ENCODE measurements at places on chromosomes 4 and X. TPM values are rescaled to one million over a fixed set of nuclear protein-coding genes. Genes with fewer than 3 reads are reported as not detected.

The GAGE13 gene
- not detected for total RNA-seq

The NOX1 gene
- not detected for total RNA-seq

The DCAF8L2 gene
- total RNA-seq = not detected

The DUSP9 gene
- total RNA-seq = 0.21 TPM

The NEUROG2 gene
- 0.09 TPM for total RNA-seq

GRCh38 chr4:182695842-182696241 is 221.3 kb downstream of the DCTD start:
- no peak overlapping the region for H3K4me3 ChIP-seq
- H3K27me3 ChIP-seq = no peaks in the 10 kb centered on the region
- no peak overlapping the region for H3K27ac ChIP-seq
- no peaks in the 10 kb centered on the region for H3K36me3 ChIP-seq

DNA sequence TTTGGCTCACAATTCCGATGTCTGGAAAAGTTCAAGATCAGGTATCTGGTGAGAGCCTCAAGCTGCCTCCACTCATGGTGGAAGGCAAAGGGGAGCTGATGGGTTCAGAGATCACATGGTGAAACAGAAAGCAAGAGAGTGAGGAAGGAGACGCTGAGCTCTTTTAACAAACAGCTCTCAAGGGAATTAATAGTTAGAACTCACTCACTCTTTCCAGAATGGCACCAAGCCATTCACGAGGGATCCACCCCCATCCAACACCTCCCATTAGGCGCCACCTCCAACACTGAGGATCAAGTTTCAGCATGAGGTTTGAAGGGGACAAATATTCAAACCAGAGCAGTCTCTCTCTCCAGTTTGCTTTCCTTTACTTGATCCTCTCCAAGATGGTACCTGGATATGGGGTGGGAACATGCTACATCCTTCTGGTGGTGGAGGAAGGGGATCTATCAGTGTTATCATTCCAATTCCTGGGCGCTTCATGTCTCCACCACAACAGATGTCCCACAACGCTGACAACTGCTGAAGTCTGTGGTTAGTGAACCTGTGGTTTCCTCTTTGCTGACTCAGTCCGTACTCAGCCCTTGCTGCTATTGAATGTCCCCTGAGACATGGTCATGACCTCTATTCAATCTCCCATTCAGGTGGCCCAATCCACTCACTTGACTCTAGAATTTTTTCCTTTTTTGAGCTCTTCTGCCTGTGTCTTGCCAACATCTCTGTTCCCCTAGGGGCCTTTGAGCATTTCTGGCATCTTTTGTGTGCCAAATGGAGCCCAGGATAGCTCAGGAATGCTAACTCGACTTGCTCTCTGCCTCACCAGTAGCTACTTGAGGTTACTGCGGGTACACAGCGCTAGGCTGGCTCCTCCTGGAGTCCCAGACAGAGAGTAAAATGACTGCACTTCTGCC is 395.2 kb downstream of the MID1IP1 start:
- no peak overlapping the region for H3K4me3 ChIP-seq
- H3K27me3 ChIP-seq = no peaks in the 10 kb centered on the region
- H3K4me1 ChIP-seq = no peaks in the 10 kb centered on the region
- no peaks in the 10 kb centered on the region for H3K36me3 ChIP-seq

DNA sequence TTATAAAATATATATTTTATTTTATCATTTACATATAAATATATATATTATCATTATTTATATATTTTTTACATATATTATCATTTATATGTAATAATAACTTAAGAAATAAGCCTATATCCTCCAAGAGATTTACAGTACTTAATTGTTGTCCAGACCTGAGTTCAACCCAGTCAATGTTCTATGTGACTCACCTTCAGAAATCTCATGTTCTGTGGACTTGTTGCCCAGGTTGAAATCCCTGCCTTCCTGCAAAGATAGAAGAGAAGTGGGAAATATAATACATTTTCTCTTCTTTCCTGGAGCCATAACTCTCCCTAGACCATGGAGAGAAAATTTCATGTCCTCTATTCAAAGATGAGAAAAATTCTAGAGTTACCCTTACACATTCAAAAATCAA is 247.3 kb downstream of the PARM1 start:
- H3K36me3 ChIP-seq = no peaks in the 10 kb centered on the region
- no peak overlapping the region for H3K4me3 ChIP-seq
- no peaks in the 10 kb centered on the region for H3K27me3 ChIP-seq
- H3K27ac ChIP-seq = no peak overlapping the region
- H3K4me1 ChIP-seq = no peaks in the 10 kb centered on the region

GRCh38 chrX:9676306-9676705 is 89.3 kb downstream of the GPR143 start:
- no peak overlapping the region for H3K27ac ChIP-seq
- no peak for DNase-seq
- H3K4me3 ChIP-seq = no peak overlapping the region
- H3K36me3 ChIP-seq = no peaks in the 10 kb centered on the region

DNA sequence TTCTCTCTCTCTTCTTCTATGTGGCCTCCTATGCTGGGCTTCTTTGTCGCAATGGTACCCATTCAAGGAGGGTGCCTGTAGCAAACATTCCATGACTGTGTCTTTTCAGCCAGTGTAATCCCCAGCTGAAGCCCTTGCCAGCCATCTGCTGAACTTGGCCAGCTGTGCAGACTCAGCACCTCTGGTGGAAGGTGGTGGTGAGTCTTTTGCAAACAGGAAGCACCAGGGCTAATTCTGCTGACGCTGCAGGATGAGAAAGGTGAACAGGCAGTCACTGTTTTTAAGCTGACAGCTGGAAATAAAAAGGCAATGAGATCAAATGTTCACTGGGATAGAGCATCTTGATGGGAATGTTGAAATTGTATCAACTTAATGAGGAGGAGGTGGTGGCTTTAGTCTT is 298.7 kb upstream of the CLNK start:
- DNase-seq = no peak
- peaks cover 14% of the 10 kb centered on the region for H3K27me3 ChIP-seq
- H3K27ac ChIP-seq = no peak overlapping the region
- H3K36me3 ChIP-seq = no peaks in the 10 kb centered on the region
- peaks cover 14% of the 10 kb centered on the region for H3K4me1 ChIP-seq

Measured in neural progenitor cell (in vitro differentiated cells).